OCI-LY7 (cell line): ENCODE measurements at places on chromosomes 6 and 20. TPM values are rescaled to one million over a fixed set of nuclear protein-coding genes. Genes with fewer than 3 reads are reported as not detected.

- DNase-seq = no peak
Observed at GRCh38 chr20:22353586-22353985, 230.8 kb downstream of the FOXA2 start.

DNA sequence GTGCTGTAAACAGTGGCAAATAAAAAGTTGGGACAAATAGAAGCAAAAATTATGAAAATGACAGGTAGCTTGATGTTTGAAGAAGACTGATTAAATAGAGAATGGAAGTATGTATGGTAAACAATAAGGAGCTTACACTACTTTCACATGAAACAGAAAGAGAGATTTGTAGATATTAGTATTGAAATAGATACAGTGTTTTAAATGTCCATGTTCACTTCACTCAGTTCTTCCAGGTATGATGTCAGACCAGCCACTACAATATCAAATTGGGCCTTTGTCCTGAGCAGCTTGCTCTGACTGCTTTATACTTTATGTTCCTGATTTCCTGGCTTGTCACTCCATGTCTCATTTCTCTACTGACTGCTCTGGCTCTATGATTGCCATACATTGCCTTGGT lies 107.5 kb downstream of the CENPW start:
- DNase-seq = no peak

GRCh38 chr20:56424931-56425330 lies 12.9 kb downstream of the CASS4 start:
- DNase-seq = no peak

- DNase-seq = no peak
Observed at GRCh38 chr6:56517155-56517745, 125.4 kb downstream of the DST start.

EBF4 gene
- total RNA-seq = 2.6 and 4.4 TPM in 2 replicates

SLC22A23 gene
- not detected in 2 replicates for total RNA-seq

ZNF184 gene
- 17.7 and 23.6 TPM in 2 replicates for total RNA-seq

DNA sequence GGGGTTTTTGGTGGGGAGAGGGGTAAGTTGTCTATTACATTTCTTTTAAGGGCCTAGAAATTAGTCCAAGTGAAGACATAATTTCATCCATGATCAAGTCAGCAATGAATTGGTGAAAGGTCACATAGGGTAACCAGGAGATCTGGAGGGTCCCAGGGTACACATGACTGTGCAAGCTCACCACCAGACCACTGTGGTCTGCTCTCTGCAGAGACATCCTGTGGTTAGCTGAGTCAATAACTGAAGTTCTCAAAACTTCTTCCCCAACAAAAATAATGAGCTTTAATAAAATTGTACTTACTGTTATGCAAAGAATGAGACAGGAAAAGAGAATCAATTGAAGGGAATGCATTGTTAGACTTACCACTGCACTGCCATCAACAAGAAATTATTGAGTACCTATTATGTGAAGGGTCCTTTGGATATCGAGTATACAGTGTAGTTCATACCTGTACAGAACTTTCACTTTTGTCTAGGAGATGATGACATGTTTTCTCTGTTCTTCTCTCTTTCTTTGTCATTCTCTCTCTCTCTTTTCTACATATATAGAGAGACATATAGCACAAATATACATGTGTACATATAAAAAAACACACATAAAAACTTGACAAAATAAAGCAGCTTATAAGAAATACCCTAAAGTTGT lies 209.8 kb downstream of the GJA1 start:
- DNase-seq = no peak

TMEM244 gene
- total RNA-seq = not detected in 2 replicates

MBOAT1 gene
- not detected in 2 replicates for total RNA-seq

PIGT gene
- total RNA-seq = 79.4 and 89.2 TPM in 2 replicates

DNA sequence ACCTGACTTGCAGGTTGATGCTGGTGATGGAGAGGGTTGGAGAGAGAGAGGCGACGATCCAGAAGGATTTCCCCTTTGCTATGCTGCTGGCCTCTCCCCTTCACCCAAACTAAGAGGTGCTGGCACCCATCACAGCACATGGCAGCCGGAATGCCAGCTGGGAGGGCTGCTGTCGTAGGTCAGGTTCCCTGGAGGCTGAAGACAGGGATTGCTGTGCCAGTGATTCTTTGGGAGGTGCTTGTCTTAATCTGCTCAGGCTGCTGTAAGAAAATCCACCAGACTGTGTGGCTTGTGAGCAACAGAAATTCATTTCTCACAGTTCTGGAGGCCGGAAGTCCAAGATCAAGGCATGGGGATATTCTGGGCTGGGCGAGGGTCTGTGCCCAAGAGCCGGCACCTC lies 4.4 kb upstream of the ARFGAP1 start:
- no peak for DNase-seq

SMPDL3A gene
- total RNA-seq = not detected in 2 replicates

MLN gene
- not detected in 2 replicates for total RNA-seq

OR12D1 gene
- total RNA-seq = not detected in 2 replicates

- DNase-seq = no peak
Observed at GRCh38 chr6:161272635-161273273, 1.1 kb downstream of the AGPAT4 start.

- DNase-seq = no peak
Observed at GRCh38 chr6:70735513-70735912, 67.8 kb downstream of the SMAP1 start.

GRCh38 chr6:89952686-89953085 lies 58.4 kb downstream of the GJA10 start:
- no peak for DNase-seq

THBD gene
- total RNA-seq = not detected in 2 replicates

DNA sequence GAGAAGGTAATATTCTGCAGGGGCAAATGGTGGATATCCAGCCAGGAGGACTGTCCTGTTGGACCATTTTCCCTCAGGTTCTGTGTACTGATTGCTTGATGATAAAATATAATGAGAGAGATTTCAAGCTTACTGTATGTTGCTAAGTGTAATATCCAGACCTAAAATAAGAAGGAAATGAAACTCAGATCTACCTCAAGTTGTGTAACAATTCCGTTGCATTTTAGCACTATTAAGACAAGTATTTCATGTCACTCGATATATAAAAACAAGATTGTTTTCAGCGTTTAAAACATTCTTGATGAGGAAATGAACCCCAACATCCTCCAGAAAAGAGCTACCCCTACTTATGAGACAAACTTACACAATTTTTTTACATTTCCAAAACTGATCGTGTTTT lies 57.2 kb downstream of the RGS17 start:
- no peak for DNase-seq

- DNase-seq = no peak
Observed at GRCh38 chr20:45105317-45105716, 4.4 kb upstream of the KCNS1 start.

DNA sequence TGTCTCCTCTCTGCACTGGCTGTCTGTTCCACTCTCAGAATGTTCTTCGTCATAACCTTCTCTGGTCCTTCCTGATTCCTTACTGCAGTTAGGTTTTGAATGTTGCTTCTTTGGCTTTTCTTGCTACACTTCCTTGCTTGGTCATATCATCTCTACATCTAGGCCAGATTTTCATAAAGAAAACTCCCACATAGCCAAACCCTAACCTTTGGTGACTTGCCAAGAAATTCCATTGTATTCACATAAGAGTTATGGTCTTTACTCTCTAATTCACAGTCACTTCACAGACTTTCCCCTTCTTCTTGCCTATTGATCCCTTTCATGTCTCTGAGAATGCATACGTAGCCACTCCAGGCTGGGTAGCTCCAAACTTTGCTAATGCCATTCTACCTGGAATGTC lies 41.9 kb upstream of the SIM1 start:
- no peak for DNase-seq

GRCh38 chr6:138957903-138958302 lies 30.1 kb downstream of the REPS1 start:
- no peak for DNase-seq

- DNase-seq = no peak
Observed at GRCh38 chr6:51541847-51542246, 545.6 kb downstream of the PKHD1 start.

EGFL8 gene
- total RNA-seq = 21.6 and 23.0 TPM in 2 replicates

EFCAB8 gene
- not detected in 2 replicates for total RNA-seq

NOX3 gene
- total RNA-seq = not detected in 2 replicates

CUL7 gene
- 14.9 and 18.6 TPM in 2 replicates for total RNA-seq

METTL24 gene
- total RNA-seq = not detected in 2 replicates

DNA sequence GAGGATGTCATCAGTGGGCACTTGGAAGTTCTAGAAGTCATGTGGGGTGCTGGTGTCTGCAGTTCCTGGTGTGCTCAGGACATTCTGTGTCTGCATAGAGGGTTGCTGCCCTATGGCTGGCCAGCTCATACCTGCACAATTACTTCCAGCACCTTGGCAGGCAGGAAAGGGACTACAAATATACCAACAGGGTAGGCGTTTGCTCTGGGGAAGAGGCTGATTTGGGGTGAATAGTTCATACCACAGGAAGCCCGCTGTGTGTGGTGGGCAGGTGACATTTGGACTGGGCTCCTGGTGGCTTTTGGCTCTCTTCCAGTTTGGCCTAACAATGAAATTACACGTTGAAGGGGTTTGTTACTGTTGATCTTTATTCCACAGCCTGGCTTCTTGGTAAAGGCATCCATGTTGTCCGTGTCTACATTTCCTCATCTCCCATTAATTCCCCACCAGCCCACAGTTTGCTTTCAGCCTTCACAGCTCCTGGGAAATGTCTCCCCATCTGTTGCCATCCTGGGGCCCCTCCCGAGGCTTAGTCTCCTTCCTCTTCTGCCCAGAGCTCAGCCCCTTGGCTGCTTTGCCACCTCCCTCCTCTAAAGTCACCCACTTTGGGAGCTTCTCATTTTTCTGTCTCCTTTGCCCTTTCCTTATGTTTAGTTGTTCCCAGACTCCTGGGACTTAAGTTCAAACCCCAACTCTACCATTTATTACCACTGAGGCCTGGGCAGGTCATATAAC lies 88.1 kb downstream of the RSPH3 start:
- peak; percentile 61 for DNase-seq

DNA sequence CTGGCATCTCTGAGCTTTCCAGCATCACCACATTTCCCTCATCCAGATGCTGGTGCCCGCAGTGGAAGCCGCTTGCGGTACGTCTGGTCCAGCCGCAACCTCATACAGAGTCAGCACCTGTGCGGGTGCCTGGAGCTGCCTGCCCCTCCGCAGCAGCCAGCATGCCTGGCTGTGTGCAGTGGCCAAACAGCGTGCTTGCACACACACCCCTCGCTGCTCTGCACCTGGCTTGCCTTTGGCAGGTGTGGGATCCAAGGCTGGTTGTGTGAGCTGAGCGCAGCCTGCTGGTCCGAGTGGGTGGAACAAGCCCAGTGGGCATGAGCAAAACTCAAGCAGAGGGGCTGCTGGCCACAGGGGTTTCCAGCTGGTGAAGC lies 3.1 kb upstream of the HINT3 start:
- DNase-seq = peak; percentile 34

- no peak for DNase-seq
Observed at GRCh38 chr20:3447321-3447720, 23.5 kb upstream of the ATRN start.

DNA sequence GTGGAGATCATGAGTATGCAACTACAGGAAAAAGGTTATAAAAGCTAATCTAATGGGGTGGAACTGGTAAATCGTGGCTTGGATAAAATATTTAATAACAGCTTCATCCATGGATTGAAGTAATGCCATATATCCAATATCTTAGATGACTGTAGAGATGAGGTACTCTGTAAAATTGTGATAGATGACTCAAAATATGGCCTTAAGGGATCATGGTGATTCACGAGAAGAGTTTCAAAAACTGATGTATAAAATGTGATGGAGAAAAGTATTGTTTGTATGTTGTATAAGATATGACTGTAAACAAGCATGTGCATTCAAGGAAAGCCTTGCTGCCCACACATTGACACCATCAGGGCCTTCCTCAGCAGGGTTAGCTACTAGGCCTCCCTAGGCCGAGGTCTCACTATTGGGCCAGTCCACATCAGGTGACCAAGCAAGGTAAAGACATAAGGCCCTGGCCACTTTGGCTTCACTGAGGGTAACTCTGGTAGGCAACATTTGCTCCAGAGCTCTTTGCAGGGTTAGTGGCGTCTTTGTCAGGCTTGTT lies 17.7 kb upstream of the CCN6 start:
- DNase-seq = no peak

- peak; percentile 81 for DNase-seq
Observed at GRCh38 chr6:34393191-34393965, 909 bp upstream of the NUDT3 start.

DNA sequence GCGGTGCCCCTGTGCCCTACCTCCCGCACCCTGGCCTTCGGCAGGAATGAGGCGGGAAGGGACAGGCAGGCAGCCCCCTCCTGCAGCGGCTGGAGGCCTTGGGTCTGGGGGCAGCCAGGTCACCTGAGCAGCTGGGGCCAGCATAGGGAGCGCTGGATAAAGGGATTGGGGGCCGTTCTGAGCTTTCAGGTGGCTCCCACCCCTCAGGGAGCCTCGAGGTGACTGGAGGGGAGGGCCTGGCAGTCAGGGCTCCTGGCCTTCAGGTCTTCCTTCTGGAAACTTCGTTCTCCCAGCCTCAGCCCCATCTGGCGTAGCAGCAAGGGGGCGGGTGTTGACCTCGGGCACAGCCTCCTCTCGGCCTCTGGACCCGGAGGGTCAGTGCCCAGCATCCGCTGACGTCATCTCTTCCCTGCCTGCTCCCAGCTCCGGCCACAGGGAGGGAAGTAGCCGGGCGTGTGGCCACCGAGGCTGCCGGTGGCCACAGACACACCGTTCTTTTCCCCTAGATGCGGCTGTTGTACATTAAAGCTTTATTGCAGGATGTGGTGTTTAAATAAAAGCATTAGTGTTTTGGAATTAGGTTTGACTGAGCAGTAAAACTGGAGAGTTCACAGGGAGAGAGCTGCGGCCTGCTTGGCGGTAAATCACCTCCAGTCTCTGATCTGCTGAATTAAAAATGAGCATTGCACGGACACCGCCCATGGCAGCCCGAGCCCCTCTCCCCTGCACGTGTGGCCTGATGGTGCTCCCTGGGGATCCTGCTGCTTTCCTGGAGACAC lies 80.0 kb upstream of the GATA5 start:
- DNase-seq = no peak

DNA sequence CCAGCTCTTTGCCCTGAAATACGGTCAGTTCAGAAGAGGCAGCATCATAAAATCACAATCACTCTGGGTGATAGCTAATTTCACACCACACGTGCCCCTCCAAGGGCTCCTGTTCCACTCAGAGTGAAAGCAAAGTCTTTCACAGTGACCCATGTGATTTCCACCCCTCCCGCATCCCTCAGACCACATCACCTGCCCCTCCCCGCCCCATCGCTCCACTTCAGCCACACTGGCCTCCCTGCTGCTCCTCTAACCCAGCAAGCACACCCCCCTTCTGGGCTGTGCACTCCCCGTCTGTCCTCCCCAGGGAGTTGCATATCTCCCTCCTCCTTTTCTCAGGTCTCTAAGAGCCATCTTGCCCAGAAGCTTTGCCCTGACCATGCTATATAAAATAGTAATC lies 74.5 kb downstream of the PSMG4 start:
- no peak for DNase-seq

GRCh38 chr20:49590163-49591017 lies 22.5 kb upstream of the PTGIS start:
- no peak for DNase-seq
